ENCODE measurements at places on chromosomes 11 and 22.

- DNase-seq, result no peak
Observed at GRCh38 chr11:68137833-68138232, 16.6 kb upstream of the CHKA start.

- DNase-seq, result no peak
Observed at GRCh38 chr11:72828081-72828567, 13.9 kb downstream of the ATG16L2 start.

DNA sequence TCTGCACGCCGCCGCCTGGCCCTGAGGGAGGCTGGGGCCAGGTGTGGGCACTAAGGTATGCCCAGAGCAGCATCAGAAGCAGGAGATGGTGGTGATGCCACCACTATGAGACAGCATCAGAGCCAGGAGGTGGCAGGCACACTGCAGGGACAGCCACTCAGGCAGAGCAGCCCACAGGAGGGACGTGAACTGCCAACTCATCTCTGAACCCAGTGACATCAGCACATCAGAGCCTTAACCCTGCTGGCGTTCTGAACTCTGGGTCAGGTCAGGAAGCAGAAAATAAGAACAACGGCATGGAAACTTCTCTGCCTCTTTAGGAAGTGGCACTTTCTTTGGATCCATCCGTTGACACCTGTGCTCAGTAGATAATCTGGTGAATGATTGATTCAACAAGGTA lies 14.7 kb upstream of the IFT27 start:
- no peak for DNase-seq

- no peak for DNase-seq
Observed at GRCh38 chr22:30263883-30264282, 2.8 kb downstream of the OSM start.

DNA sequence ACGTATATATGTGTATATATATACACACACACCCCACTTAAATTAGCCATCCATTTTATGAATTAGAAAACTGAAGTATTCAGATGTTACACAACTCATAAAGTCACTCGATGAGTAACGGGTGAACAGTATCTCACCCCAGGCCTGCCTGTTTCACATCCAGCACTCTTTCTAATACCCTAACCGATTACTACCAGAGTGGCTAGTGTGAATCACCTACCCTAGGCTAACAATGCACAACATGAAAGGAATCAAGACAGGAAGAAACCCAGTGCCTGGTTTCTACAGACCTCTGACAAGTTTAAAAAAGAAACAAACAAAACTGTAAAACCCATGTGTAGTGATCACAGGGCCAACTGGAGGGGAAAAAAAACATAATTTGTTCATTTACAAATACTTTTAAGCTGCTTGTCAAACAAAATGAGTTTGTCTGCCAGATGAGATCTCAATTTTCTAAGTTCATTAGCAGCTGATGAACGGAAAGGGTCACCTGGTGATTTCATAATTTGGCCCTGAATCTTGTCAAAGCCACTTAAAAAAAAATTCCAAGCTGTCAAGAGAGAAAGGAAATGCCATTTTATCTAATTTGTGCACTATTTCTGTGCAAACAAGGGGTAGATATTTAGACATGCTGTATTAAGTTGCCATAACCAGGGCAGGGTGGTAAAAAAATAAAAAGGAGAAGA lies 134.8 kb downstream of the LARGE1 start:
- no peak for DNase-seq

GRCh38 chr11:72005347-72006260 lies 6.9 kb downstream of the IL18BP start:
- DNase-seq, result no peak

GRCh38 chr11:94737171-94737611 lies 31.0 kb upstream of the AMOTL1 start:
- no peak for DNase-seq

- no peak for DNase-seq
Observed at GRCh38 chr11:121886005-121886734, 229.8 kb downstream of the BLID start.

- DNase-seq, result no peak
Observed at GRCh38 chr22:39238966-39239505, 5.7 kb downstream of the PDGFB start.

DNA sequence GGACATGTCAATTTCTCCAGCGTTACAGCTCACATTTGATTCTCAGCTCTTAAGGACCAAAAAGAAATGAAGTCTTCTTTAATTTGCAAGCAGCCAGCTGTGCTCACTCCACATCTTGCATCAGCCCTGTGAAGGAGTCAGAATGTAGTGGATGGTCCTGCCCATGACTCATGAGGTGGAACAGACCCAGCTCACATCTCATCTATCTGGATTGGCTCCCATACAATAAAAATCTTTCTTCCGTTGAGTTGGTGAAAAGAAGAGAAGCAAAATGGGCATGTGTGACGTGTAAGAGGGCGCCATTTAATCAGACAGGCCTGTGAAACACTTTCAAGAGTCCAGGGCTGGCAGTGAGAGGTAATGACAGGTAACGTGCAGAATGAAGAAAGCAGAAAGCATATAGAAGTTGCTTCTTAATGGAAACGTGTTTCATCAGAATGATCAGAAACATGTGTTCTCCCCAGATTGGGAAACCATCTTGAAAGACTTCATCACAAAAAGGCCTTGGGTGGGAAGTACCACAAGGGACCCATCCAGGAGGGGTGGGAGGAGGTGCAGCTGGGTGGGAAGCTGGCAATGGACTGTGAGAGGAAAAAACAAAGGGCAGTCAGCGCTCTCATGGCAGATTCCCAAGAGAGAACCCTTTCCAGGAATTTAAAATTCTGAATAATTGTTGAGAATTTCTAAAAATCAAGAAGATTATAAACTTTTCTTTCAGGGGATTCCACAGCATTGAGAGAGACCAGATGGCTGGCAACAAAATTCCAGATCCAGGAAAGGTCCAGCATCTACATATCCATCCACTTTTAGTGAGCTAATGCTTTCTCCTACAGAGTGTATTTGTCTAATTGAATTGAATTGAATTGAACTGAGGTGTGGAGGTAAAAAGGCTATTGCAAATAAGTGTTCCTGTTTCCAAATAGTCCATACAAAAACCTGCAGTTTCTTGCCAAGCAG lies 57.0 kb downstream of the ETS1 start:
- DNase-seq, result no peak

- DNase-seq, result no peak
Observed at GRCh38 chr11:34194576-34195335, 89.3 kb downstream of the NAT10 start.

DNA sequence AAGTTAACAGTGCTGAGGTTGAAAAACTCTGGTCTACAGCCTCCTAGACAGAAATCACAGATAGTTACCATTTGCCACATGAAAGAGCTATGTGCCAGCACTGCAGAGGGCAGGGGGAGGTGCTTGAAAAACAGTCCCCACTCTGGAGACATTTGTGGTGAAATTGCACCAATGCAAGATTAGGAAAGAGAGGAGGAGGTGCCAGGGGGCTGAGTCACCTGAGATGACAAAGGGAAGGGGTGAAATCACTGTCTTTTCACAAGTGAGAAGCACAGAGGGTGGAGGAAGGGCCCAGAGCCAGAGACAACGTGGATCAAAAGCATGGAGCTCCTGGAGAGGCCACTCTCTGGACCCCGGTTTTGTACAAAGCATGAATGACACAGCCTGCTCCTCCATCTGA lies 196.3 kb downstream of the BUD13 start:
- DNase-seq, result no peak

GRCh38 chr11:94586978-94587377 lies 19.8 kb downstream of the PIWIL4 start:
- no peak for DNase-seq

- no peak for DNase-seq
Observed at GRCh38 chr11:65184146-65184545, 2.4 kb downstream of the CAPN1 start.

DNA sequence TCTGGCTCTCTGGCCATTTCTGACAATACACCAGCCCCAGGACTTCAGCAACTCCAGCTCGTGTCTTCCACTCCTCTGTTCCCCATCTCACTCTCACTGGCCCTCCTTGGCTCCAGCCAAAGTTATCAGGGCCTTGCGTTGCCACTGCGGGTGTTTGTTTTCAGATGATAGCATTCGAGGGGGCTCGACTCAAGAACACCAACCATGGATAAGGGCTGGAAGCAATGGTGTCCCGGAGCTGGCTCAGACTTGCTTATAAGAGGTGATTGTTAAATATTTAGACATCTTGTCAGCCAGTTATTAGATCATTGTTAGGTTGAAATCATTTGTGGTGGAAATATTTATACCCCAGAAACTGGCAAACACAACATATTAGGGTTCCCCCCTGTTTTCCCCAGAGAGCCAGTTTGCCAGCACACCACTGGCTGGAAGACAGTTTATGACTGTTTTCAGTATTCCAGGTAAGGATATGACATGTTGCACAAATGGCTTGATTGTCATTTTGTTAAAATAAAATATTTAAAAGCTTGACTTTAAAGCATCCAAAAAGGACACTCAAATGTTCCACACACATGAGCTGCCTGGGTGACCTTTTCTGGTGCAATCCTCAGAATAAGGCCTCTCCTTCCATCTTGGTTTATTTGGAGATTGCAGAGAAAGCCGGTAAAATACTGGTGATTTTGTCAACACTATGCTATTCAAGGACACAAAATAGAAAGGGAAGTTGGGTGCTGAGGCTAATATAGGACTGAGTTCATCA lies 98.3 kb downstream of the FBXO7 start:
- DNase-seq, result no peak

GRCh38 chr11:46389450-46390330 lies 1.9 kb downstream of the CHRM4 start:
- DNase-seq, result no peak

- DNase-seq, result no peak
Observed at GRCh38 chr11:37496201-37496600, 898.2 kb upstream of the RAG2 start.

- no peak for DNase-seq
Observed at GRCh38 chr11:32451808-32452207, 16.5 kb upstream of the WT1 start.

DNA sequence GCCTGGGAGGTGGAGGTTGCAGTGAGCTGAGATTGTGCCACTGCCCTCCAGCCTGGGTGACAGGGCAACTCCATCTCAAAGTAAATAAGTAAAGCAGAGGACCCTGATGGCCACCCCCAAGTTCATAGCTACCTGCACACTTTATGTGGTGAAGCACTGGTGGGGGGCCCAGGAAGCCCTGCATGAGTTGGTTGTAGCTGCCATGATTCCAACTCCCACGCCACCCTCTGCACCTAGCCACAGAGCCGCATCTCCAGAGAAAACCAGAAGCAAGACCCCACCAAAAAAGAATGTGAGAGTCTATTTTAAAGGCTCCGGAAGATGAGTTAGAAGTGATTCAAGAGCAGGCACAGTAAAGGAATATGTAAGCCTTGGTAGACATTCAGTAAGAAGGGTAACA lies 20.4 kb upstream of the TMA7B start:
- no peak for DNase-seq

GRCh38 chr11:34860034-34860433 lies 56.1 kb downstream of the APIP start:
- DNase-seq, result no peak

GRCh38 chr11:26608507-26609146 lies 36.6 kb upstream of the MUC15 start:
- DNase-seq, result no peak

DNA sequence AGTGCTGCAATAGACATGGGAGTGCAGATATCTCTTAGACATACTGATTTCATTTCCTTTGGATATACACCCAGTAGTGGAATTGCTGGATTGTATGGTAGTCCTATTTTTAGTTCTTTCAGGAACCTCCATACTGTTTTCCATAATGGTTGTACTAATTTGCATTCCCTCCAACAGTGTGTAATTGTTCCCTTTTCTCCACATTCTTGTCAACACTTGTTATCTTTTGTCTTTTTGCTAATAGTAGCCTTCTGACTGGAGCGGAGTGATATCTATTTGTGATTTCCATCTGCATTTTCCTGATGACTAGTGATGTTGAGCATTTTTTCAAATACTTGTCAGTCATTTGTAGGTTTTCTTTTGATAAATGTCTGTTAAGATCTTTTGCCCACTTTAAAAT lies 128.9 kb downstream of the CTNND1 start:
- DNase-seq, result no peak

DNA sequence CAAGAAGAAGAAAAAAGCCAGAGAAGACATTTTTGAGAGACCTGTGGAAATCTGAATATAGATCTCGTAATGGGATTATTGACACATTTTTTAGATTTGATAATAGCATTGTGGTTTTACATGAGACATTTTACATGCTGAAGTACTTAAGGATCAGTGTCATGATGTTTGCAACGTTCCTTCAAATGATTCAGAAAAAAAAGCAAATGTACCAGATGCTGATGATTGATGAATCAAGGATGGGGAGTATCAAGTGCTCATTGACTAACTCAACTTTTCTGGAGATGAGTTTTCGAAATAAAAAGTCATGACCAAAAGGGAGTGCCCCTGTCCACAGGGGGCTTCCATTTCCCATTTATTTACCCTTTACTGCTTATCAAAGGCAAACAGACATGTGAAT lies 207.0 kb upstream of the SORL1-AS1 start:
- no peak for DNase-seq

All from stimulated activated CD8-positive, alpha-beta memory T cell treated with anti-CD3 and anti-CD28 coated beads, Interleukin-4, amount 100 ng/mL, for 4 hours (primary cell).